CD4-positive, alpha-beta T cell treated with Interferon alpha-2 for 1 hour (primary cell): ENCODE measurements at places on chromosomes 4 and X.

DNA sequence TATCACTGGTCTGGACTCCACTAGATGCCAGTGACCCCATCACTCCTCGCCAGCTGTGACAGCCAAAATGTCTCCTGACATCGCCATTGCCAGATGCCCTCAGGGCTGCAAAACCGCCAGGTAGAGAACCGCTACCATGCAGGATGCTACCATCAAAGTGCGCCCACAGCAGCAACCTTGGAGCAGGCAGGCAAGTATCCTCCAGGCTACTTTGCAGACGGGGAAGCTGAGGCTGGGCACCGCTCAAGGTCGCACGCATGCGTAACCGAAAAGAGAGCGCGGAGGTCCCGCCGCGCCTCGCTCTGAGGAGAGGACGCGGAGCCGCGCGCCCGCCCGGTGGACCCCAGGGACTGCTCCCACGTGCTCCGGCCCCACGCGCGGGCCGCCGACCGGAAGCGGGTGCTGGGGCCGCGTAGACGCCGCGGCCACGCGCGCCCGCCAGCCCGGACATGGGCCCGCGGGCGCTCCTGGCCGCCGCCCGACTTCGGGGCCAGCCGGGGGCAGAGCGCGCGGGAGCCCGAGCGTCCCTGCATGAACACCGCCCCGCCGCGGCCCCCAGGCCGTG is at the start of gene STS:
Gene STS, plus strand, starts transcription at position 300 of the 565 bp plus-strand sequence. CDS start 105,488 bp downstream, outside the sequence.
- DNase-seq = peak; percentile 34

DNA sequence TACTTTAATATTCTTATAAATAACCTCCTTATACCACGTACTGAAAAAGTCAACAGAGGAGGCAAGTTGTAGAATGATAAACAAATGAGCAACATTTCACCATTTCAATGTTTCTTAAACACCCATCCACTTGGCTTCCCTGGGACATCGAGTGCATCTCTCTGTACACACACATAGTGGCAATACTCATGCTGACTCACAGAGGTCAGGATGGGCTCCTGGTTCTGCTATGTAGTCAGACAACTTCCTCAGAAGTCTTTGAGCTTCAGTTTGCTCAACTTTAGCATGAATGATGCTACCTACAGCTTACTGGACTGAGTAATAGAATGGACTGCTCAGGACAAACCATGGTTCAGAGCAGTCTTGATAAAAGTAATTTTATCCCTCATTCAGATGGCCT is 56.9 kb downstream of the MAD2L1 start:
- no peak for DNase-seq

GRCh38 chr4:76055421-76055820 is 19.1 kb upstream of the ART3 start:
- DNase-seq = no peak

DNA sequence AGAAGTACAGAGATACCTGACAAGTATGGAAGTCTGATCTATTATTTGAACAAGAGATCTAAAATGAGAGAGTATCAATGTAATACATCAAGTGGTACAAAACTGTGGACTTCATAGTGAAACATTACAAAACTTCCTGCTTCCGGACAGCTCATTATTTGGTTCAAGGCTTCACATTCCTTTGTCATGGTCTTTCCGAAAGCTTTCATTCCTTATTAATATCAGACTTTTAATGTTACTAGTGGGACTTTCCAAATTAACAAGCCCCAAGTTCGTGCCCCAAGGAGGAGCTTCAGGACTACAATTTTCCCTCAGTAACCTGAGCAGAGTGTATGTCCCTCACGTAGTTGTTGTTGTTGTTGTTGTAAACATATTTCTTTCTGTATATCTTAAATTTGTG is 1.2 kb downstream of the CHIC2 start:
- DNase-seq = no peak

- no peak for DNase-seq
Measured at GRCh38 chr4:82578935-82579334, 17.1 kb upstream of the TMEM150C start.

DNA sequence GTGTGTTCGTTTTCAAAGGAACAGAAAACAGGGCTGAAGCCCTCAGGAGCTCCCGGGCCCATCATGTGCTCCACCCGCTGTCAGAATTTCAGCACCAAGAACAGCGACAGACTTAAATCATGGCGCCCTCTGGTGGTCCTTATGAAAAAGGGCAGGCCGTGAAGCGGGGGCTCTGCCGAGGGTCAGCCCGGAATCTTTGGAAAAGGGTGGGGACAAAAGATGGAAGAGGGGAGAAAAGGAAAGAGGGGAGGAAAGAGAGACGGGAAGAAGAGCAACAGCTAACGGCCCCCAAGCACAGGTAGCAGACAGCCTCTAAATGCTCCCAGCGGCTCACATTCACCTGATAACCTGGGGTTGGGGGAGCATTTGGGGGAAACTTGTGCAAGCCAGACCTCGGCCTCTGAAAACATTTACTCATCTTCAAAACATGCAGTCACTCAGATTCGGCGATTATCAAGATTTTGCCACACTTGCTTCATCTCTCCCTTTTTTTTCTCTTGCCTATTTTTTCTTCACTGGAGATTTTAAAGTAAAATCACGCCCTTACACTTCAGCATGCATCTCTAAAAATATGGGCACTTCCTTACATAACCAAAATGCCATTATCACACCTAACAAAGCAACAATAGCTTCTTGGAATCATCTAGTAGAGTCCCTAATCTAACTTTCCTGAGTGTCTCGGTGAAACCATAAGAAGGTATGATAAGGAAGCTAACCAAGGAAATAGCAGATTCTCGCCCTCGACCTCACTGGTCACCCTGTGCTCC is 28.1 kb upstream of the MAN2B2 start:
- peak; percentile 55 for DNase-seq

GRCh38 chr4:154312246-154312645 is 179.4 kb downstream of the DCHS2 start:
- DNase-seq = no peak

DNA sequence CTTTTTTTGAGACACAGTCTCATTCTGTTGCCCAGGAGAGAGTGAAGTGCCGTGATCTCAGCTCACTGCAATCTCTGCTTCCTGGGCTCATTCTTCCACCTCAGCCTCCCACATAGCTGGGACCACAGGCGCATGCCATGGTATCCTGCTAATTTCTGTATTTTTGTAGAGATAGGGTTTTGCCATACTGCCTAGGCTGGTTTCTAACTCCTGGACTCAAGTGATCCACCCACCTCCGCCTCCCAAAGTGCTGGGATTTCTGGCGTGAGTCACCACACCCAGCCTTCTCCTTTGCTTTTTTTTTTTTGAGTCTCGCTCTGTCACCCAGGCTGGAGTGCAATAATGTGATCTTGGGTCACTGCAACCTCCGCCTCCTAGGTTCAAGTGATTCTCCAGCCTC is 94.1 kb downstream of the PDS5A start:
- DNase-seq = no peak

GRCh38 chr4:140186651-140187315 is 32.8 kb upstream of the MAML3 start:
- no peak for DNase-seq

GRCh38 chr4:173782660-173783059 is 252.6 kb upstream of the HAND2 start:
- no peak for DNase-seq

DNA sequence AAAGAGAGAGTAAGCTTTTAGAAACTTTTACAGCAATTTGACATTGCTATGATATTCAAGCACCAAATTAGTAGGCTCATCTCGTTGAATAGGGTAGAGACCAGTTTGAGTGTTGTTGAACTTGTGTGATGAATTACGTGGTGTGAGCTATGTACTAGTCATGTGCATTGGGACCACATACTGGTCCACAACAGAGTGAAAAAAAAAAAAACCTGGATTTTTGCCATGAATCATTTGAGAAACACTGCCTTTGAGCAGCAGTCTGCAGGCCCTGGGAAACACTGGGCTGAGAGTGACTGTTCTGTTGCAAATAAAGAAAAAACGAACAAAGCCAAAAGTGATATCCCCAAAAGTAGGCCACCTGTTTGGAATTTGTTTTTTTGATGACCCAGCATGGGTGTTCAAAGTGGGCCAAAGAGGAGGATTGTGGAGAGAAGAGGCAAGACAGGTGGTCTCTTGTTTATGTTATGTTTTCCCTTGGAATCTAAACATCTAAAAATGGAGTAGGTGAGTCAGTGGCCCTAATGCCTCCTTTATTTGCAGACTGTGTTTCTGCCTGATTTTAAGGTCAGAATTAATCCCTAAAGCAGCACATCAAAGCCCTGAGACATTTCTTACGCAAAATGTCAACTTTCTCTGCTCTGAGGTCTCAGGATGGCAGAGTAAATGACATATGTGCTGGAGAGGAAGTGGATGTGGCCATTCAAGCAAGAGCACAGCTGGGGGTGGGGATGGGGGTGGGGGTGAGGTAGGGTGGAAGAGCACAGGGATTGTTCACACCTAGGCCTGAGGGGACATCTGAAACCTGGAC is 33.5 kb downstream of the TAF7L start:
- DNase-seq = no peak

- DNase-seq = no peak
Measured at GRCh38 chrX:133992882-133993281, 7.5 kb upstream of the GPC3 start.

DNA sequence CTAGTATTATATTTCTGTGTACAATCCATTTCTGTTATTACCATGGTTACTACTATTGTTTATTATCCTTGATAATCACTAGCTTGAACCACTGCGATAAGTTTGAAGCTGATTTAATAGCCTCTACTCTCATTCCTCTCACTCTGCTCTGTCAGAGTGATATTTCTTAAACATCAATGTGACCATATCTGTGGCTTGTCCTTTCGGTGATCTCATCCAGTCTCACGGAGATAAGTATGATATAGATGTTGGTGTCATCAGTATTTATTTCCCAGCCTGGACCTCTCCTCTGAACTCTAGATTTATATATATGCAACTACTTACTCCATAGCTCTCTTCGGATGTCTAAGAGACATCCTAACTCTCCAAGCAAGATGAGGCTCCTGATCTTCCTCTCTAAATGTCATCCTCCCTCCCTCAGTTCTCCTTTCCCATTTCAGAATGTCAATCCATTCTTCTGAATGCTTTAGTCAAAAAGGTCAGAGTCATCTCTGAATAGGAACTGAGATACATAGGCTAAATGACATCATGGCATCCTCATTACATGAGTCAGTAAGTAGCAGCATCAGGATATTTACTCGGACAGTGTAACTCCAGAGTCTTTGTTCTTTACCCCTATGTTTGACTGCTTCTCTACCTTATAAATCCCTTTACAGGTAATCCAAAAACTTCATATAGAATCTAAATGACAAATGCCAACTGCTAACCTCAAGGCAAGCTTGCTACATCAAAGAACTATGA is 129.5 kb downstream of the PACRGL start:
- no peak for DNase-seq

GRCh38 chr4:5998333-5998936 is 19.8 kb downstream of the C4orf50 start:
- DNase-seq = peak; percentile 11

- DNase-seq = no peak
Measured at GRCh38 chrX:118074196-118074595, 42.4 kb downstream of the KLHL13 start.

DNA sequence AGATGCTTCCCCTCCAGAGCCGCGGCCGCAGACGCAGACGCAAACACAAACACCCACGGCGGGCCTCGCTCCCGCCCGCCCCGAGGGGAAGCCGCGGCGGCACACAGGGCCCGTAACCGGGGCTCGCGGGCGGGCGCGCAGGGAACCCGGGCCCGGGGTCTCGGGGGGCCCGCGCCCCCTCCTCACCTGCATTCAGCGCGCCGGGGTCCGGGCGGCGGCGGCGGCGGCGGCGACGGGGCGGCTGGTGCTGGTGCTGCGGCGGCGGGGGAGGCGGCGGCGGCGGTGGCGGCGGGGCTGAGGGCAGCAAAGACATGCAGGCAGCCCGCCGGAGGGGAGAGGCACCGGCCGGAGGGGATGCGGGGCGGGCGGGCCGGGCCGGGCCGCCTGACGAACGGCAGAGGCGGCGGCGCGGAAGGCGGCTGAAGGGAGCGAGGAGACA is 255 bp upstream of the CNOT6L start:
- DNase-seq = no peak

- no peak for DNase-seq
Measured at GRCh38 chr4:104989371-104989770, 157.3 kb upstream of the TET2 start.

DNA sequence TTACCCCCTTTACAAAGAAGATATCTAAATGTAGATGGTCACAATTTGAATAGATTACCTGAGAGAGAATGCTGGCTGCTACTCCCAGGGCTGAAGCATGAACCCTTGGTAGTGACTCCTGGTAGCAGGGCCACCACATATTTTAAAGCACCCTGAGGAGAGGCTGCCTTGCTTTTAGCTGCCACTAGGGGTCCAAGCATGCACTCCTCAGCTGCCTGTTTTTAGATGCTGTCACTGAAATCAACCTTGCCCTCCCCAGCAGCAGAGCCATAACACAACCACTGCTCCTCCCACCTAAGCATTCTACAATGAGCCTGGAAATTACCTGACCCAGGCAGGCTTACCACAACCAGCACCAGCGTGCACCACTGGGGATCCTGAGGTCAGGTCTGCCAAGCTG is 850.9 kb downstream of the FAM133A start:
- no peak for DNase-seq

DNA sequence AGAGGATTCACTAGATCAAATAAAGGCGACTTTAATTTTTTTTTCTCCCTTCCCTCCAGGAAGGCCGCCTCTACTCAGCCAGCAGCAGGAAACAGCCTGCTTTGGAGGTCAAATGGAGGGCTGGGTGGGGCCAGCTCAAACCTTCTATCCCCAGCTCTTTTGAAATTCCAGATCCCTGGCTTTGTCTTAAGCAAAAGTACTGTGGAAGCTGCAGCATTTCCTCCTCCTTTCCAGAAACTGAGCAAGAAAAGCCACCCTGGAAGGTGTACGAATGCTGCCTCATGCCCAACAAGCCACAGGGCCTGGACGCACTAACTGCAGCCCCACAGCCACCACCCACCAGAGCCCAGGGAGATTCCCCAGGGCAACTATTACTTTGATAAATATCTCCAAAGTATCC is 55.1 kb upstream of the ZCCHC13 start:
- no peak for DNase-seq

DNA sequence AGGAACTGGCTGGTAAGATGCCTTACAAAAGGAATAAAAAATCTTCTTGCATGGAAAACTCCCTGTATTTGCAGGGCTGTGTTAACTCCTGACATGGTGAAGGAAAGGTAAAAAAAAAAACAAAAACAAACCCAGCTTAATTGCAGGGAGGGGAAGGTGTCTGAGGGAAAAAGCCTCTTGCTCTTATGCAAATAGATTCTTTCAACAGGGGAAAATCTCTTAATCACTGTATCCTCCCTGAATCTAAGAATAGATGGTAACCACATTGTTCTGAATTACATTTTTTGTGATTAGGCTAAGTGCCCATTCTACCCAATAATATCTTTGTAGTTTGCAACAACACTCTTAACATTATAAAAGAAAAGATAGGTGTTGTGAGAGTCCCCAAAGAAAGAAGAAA is 172.6 kb downstream of the RBM46 start:
- no peak for DNase-seq
